Upper lobe of right lung (tissue), 1 donor: ENCODE measurements at places on chromosomes 1 and 21.
A peak's percentile ranks its signal among the peaks of the same experiment; 100 is the strongest.

GRCh38 chr1:9689011-9689706 is 37.6 kb downstream of the PIK3CD start:
- DNase-seq = peak; percentile 93

- DNase-seq = no peak
Measured at GRCh38 chr21:14955936-14956520, 108.8 kb downstream of the NRIP1 start.

DNA sequence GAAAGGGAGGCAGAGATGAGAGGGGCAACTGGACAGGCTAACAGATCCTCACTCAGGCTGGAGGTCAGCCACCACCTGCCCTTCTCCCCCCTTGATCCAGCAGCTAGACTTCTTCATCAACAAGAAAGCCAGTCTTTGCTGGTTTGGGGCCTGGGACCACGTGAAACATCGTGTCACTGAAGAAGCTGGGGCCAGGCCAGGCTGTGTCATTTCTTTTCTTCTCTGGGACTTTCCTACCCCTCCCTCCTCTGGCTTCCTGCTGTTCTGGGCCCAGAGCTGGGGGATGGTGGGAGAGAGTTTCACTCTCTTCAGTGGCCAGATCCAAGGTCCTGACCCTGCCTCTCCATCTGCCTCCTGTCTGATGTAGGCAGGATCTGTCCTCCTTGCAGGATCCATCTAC is 18.1 kb upstream of the SLC26A9 start:
- peak; percentile 59 for DNase-seq

DNA sequence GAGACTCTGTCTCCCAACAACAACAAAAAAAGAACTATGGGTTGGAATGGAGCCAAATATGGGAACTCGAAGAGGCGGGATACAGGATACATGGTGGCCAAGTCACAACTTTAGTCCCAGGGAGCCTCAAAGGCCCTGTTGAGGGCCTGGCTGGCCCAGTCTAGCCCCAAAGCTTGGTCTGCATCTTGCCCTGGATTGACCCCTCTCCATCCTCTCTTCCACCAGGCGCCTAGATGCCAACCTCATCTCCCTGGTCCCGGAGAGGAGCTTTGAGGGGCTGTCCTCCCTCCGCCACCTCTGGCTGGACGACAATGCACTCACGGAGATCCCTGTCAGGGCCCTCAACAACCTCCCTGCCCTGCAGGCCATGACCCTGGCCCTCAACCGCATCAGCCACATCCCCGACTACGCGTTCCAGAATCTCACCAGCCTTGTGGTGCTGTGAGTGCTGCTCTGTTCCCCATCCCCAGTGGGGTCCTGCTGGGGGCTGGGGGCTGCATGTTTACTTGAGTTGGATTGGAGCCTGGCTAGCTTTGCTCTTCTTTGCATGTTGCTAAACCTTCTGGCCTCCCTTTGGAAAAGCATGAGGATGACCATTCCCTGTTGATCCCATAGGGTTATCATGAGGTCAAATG is 65.5 kb downstream of the UBE2T start:
- no peak for DNase-seq

DNA sequence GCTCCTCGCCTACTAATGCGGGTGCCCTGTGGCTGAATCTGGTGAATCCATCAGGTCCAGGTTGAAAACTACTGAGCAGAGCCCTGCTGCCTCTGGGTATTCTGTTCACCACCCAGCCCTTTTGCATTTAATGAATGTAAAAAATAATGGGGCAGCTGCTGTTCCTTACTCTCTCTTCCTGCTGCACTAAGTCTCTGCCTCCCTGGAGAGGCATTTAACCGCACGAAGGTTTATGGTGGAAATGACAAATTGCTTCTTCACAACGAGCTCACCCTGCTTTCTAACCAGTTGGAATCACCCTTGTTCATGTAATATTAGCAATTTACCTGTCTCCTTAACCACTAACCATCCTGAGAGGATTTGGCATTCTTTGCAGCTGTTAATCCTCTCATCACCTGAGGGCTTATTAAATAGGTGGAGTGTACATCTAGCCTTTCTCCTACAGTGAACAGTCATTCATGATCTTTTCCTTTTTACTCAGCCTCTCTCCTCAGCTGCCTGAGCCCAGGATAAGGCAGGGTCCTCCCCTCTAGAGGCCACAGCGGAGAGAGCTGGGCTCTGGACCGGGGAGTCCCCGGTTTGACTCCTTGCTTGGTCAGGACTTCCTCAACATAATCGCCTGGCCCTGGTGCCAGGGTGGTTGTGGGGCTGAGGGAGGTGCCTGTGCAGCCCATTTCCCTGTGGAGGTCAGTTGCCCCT is 97.6 kb downstream of the NOS1AP start:
- no peak for DNase-seq

- DNase-seq = peak; percentile 70
Measured at GRCh38 chr1:94925561-94926125, 1.3 kb downstream of the CNN3 start.

DNA sequence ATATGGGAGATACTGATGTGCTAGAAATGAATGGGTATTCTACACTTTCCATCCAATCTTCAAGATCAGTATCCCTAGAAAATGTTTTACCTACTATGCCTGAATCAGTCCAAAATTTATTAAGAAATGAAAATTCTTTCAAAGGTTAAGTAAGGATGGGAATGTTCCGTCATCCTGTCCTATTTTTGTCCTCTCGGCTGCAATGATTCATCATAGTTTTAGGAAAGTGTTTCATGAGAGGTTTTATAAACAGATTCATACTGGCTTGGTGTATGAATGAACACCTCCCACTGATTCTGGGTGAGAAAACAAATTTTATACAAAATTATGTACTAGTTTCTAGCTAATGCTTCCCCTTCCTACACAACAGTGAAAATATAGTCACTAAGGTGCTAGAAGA is 504.6 kb upstream of the NR5A2 start:
- DNase-seq = no peak

DNA sequence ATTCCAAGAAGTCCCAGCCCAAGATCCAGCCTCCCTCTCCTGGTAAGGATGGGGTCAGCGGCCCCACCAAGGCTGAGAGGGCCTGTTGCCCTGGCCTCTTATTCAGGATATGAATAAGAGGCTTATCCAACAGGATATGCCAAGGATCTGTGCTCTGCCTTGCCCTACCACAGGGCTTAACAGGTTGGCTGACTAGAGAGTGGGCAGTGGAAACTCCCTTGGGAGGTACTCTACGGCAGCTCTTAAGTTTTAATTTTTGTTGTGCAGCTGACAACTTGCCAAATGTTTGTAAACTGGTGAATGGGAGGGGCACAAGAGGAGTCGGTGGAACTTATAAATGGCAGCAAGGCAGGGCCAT is 16.5 kb upstream of the PIGV start:
- no peak for DNase-seq

DNA sequence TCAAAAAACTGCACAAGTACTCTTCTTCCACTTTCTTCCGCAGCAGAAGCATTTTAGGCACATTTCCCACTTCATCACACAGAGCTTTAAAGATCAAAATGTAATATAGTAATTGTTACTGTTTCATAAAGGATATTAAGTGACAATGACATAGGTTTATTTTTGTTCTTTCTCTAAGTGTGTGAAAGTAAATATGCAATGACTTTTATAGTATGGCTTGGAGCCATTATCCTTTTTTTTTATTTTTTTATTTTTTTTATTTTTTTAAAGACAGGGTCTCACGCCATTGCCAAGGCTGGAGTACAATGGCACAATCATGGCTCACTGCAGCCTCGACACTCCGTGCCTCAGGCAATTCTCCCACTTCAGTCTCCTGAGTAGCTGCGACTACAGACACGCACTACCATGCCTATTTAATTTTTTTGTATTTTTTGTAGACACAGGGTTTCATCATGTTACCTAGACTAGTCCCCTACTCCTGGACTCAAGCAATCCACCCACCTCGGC is 7.0 kb downstream of the TRIM33 start:
- DNase-seq = no peak

GRCh38 chr1:225422031-225422605 is 5.7 kb downstream of the LBR start:
- no peak for DNase-seq

DNA sequence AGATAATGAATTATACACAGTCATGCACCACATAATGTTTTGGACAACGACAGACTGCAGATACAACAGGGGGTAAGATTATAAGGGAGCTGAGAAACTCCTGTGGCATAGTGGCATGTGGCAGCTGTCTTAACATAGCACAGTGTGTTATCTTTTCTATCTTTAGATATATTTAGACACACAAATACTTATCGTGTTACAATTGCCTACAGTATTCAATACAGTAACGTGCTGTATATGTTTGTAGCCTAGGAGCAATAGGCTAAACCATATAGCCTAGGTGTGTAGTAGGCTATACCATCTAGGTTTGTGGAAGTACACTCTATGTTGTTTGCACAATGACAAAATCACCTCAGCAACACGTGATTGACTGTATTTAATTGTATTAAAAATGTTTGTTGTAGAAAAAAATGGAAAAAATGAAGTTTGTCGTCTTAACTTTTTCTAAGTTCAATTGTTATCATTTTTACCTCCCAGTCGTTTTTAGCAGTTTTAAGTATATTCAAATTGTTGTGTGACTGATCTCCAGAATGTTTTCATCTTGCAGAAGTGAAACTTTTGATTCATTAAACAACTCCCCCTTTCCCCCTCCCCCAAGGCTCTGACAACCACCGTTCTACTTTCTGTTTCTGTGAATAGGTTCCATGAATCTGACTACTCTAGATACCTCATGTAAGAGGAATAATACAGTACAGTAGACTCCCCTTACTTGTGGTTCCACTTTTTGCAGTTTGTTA is 351.0 kb upstream of the B3GALT2 start:
- no peak for DNase-seq

DNA sequence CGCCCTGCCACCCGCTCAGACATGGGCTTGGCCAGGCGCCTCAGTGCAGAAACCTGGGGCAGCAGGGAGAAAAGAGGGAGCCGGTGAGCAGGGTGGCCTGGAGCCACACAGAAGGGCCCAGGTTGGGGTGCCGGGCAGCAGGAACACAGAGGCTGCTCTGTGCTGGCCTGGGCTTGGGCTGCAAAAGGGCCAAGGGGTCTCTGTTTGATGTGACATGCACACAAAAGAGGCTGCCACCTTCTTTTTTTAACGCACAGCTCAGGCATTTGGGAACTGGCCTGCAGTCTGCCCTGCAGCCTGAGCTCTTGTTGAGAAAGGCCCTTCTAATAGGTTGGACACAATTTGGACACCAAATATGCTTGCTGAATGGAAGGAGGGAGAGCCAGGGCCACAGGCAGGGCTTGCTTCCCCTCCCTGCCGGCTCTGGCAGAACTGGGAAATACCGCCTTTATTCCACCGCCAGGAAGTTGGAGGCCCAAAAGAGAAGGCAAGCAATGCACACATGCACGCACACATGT is 32.4 kb downstream of the KIF21B start:
- no peak for DNase-seq

DNA sequence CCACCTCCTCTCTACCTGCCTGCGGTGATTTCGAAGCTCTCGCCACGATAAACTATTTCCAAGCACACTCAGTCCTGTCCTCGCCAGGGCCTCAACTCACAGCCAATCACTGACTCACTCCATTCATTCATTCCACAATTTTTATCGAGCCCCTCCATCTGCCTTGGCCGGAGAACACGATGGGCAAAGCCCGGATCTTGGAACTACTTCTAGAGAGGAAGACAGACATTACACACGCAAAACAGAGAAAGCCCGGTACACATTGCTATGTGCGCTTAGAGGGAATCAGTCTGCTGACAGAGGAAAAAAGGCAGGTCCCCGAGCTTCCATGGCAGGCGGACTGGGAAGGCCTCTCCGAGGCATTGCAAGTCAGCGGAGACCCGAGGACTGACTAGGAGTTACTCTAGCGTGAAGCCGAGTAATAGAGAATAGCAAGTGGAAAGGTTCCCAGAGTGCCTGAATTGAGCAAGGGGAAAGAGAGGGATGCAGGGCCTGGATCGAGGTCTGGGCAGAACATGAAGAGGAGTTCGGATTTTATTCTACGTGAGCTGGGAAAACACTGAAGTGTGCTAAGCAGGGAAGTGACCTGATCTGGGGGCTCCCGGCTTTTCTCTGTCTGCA is 54.2 kb upstream of the DNAJC6 start:
- DNase-seq = no peak

DNA sequence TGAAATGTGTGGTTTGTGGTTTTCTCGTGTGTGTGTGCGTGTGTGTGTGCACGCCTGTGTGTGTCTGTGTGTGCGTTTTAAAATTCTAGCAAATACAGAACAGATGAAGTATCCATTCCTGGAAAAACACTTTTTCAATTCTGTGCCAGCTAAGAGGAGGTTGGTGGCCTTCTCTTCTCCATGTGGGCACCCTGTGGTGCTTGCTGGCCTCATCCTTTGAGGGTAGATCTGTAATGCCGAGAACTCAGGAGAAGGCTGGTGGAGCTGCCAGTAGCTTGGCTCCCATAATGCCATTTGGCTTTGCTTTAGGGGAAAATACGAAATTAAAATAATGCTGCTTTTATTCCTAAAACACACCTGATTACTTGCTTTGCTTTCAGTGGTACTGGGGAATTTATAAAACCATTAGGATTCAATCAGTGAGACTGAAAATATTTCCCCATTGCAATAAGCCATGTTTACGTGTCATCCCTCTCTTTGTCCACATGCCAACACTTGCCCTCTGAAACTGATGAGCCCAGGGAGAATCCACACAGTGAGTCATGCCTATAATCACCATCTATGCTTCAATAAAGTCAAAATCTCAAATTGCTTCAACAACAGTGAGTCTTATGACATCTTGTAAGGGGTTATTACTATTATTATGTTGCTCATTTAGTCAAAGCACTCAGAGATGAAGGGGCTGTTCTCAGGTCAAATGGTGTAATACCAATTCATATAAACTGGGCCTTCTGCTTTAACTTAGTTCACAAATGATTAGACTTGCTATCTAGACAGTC is 39.2 kb downstream of the ABCA4 start:
- no peak for DNase-seq

GRCh38 chr1:234980291-234980644 is 148.4 kb downstream of the TOMM20 start:
- no peak for DNase-seq

- no peak for DNase-seq
Measured at GRCh38 chr1:179807691-179808485, 64.8 kb downstream of the FAM163A start.

DNA sequence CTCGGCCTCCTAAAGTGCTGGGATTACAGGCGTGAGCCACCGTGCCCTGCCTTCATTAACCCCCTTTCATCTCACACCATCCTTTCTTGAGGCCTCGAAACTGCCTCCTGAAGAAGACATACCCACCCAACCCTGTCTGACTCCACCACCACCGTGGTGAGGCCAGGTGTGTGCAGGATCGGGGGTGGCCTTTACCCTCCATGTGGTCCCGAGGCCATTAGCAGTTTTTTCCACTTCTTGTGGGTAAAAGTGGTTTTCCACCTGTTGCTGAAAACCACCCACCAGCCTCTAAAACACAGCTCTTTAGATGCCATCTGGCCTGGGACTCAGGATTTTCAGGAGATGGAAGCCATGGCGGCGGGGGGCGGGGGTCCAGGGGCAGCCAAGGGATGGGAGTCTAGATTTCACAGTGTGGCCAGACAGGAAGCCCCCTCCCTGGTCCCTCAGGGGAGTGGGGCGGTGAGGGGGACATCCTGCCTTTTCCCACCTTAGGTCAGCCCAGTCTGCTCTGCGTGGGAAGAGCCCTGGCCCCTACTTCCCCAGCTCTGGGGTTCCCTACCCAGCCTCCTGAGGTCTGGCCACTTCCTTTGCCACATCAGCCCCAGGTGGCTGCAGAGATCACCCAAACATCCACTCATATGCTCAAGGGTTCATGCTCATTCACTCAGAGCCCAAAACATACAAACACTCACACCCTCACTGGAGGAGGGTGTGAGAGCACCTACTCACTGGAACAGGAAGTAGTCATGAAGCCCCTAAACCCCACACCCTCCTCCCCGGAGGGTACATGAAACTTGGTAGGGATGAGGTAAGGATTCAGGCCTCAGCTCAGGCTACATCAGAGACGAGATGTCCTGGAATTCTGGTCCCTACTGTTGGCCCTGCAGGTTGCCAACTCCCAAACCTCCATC is 2.3 kb downstream of the FGR start:
- no peak for DNase-seq

- no peak for DNase-seq
Measured at GRCh38 chr1:71582673-71583072, 501.8 kb upstream of the ZRANB2 start.
